Stimulated activated CD8-positive, alpha-beta memory T cell treated with anti-CD3 and anti-CD28 coated beads, Interleukin-4, amount 100 ng/mL, for 24 hours (primary cell): ENCODE measurements at places on chromosomes 12 and 14.

GRCh38 chr14:94129758-94130414 lies 482 bp upstream of the IFI27L2 start:
- no peak for DNase-seq

DNA sequence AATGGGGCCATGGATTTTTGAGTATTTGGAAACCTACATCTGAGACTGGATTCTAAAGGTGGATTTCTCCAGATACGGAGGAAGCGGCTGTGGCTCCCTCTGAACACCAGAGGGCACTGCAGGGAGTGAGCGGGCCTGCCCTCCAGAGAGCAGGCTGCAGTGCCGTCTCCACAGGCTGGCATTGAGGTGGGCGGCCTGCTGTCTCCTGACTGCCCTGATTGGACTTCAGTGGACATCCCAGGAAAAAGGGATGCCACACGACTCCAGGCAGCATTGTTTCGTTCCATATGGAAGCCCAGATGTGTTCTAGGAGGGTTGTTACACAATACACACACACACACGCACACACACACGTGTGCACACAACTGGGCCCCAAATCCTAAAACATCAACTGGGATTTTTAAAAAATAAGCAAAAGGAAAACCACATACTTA lies 20.9 kb upstream of the ANO2 start:
- DNase-seq, result peak; percentile 19

GRCh38 chr12:101764051-101764792 lies 25.0 kb upstream of the SYCP3 start:
- no peak for DNase-seq

DNA sequence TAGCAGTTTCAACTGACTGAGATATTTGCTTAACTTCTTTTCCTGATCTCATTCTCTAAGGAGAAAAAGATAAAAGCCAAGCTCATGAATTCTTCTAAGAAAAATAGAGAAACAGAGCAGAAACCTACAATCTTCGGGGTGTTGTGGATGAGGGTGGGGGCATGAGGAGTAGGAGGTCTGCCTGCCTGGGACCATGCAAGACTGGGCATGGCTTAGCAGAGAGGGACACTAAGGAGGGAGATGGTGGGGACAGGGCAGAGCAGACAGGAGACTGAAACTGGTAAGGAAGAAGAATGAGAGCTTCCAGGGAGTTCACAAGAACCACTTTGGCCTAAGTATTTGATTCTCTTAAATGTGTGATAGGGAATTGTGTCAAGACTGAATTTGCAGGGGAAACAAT lies 188.0 kb downstream of the CFAP54 start:
- DNase-seq, result no peak

DNA sequence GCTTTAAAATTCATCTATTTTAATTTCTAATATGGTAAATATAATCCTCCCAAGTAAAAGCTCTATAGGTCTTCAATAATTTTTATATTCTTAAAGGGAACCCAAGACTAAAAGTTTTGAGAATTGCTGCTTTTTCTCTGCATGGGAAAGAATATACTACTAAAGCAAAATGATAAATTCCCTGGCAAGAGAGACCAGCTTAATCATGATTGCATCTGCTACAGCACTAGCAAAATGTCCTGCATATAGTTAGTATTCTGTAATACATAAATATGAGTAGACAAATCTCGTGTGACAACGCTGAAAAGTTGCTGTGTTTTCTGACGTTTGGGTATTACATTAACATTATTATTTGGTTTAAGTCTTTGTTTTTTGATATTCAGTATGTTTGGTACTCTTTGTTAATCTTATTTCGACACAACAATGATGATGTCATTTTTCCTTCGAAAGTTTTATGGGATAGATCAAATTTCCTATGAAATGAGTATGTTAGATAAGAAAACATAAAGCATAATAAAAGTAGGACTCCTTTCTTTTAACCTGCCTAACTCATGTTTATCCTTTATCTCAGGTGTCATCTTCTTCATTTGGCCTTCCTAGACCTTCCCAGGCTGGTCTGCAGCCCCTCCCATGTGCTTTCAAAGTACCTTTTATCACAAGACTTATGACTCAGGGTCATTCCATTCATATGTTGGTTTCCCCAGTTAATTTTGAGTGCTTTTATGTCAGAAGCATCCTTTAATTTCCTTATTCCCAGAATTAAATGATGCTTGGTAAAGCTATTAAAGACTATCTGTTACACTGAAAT lies 321.9 kb downstream of the RAD51B start:
- no peak for DNase-seq

- DNase-seq, result no peak
Measured at GRCh38 chr12:64609536-64610078, 688 bp upstream of the RASSF3 start.

- no peak for DNase-seq
Measured at GRCh38 chr12:92075425-92075914, 70.2 kb downstream of the BTG1 start.

GRCh38 chr12:78290606-78291345 lies 460.1 kb downstream of the NAV3 start:
- no peak for DNase-seq

GRCh38 chr14:49056021-49056420 lies 530.2 kb downstream of the RPS29 start:
- no peak for DNase-seq

- no peak for DNase-seq
Measured at GRCh38 chr14:90656973-90657372, 159.3 kb downstream of the TTC7B start.

DNA sequence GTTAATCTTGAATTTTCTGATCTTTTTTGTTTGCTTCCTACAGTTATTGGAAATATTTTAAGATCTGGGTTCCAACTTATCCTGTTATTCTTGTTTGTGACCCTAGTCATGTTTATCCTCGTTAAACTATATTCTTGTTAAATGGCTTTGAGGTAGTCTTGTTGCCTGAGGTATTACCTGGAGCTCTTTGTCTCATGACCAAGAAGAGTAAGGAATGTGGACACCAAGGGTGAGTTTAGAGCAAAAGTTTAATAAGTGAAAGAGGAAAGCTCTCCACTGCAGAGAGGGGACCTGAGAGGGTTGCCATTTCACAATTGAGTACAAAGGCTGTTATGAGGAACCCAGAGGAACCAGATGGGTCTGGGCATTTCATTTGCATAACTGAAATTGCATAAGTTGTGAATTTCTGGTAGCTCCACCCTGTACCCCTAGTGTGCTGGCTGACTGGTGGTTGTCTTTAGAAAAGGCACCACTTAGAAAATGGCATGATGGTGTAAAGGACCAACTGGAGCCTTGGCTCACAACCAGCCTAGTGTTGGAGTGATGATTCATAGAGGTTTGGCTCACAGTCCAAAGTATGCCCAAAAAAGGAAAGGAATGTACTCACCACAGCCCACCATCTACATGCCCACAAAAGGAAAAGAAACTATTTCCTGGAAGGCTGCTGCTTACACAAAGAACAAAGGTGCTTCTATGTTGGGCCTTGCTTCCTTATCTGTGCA lies 36.7 kb upstream of the RESF1 start:
- no peak for DNase-seq

GRCh38 chr12:93763746-93764147 lies 86.6 kb downstream of the CRADD start:
- DNase-seq, result no peak

- no peak for DNase-seq
Measured at GRCh38 chr14:65373671-65374039, 38.9 kb upstream of the FUT8 start.

DNA sequence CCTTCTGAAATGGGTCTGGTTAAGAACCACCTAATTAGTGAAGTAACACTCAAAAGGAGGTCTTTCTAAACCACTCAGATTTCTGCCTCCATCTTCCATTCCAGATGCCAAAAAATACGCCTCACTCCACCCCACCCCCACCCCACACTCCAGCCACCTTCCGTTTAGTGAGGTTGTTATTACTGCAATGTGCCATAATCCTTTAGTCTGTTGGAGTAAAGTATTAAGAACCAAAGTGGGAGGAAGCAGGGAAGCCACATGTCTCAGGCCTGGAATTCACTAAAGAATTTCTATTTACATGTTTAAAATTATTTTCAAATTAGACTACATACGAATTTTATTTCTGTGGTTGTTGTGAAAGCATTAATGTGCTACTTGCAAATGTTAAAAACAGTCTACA lies 7.4 kb downstream of the KIF21A start:
- DNase-seq, result no peak

DNA sequence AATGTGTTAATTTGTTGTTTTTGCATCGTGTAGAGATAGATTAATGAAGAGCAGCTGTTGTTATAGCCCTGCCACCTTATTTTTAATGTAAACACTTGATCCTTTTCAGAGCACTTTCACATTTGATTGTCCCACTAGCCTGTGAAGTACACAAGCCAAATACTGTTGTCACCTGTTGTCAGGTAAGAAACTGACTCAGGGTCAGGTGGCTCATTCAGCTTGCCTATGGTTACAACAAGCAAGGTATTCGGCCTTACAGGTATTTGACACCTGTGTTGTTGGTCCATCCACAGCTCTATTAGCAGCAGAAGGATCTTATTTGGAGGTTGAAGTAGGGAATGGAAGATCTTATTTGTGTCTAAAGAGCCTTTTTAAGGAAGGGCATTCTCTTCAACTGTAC lies 108.9 kb downstream of the GPR135 start:
- DNase-seq, result no peak

- no peak for DNase-seq
Measured at GRCh38 chr14:54048311-54048710, 91.7 kb upstream of the BMP4 start.

DNA sequence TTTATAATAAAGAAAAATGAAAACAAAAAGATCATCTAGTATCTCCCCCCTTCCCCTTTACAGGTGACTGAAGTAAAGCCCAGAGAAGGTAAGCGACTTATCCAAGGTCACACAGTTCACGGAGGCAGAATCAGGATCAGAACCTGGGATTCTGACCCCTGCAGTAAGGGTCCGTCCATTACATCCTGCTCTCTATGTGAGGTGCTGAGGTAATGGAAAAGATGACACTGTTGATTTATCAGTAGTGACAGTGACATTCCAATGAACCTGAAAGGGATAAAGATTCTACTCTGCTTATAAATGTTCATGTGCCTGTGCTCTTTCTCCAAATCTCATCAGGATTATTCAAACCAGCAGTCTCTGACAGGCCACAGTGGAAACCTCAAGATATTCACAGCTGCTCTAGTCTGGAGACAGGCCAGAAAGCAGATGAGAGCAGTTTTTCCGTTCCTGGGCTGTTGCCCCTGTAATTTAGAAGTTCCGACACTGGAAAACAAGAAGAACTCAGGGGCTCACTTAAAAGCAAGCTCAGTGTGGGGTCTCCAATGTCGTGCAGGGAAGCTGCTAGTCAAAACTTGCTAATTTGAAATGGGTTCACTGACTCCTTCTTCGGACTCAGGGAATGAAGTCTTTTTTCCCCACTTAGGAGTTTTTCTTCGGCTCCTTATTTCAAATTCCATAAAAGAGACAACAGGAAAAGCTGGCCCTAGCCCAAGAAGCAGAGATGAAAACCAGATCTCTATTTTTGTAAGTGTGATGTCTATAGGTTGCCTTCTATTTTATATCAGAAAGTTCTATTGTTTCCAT lies 131.8 kb upstream of the EEA1 start:
- no peak for DNase-seq

DNA sequence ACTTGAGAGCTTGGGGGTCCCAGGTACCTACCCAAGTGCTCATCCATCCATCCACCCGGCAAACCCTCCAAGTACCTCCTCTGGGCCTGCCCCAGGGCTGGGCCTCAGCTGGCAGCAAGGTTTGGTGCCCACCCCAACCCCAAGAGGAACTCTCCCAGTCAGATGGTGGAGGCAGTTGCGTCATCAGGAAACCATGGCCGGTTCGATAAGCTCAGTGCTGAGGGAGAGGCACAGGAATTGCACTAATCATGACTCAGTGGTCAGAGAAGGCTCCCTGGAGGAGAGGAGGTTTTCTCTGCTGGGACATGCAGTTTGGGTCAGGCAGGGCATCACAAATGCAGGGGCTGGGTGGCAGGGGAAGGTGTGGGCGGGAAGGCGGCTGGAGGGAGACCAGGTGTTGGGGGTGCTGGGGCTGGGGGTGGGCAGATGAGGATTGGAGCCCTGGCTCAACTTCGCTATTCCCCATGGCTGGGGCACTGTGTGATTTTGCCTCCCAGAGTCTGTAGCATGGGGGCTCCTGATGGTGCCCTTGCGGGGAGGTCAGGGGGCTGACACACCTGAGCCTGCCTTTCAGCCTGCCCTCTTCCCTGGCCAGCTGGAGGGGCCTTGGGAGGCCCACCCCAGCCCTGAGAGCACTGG lies 32.2 kb downstream of the SH2B3 start:
- no peak for DNase-seq

GRCh38 chr12:116528065-116528464 lies 31.1 kb upstream of the MAP1LC3B2 start:
- DNase-seq, result no peak

- DNase-seq, result no peak
Measured at GRCh38 chr12:72723732-72724131, 451.6 kb downstream of the TRHDE start.
